Mesothelial cell of epicardium (in vitro differentiated cells): ENCODE measurements at places on chromosomes 4 and X. TPM values are rescaled to one million over a fixed set of nuclear protein-coding genes. Genes with fewer than 3 reads are reported as not detected.

GRCh38 chr4:33841120-33841519, 2403.2 kb downstream of the ARAP2 start:
- DNase-seq: no peak

Gene GLRB
- total RNA-seq: 14.9 to 15.7 TPM (median 15.6 TPM) in 3 replicates

- no peak for DNase-seq
Measured at GRCh38 chr4:40621592-40622512, 7.8 kb downstream of the RBM47 start.

DNA sequence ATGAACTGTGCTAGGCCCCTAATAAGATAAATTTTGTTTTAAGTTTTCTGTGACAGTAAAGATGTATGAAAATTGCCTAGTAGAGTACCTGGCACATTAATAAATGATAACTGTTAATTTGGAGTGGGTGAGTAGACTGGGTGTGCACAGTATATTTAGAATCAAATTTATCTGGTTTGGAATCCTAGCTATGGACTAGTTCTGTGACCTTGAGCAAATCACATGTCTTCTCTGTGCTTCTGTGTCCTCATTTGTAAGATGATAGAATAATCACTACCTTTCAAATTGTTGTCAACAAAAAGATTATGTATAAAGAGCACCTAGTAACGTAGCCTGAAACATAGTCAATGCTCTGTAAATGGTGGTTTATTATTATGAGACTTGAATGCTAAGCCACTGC, 170.2 kb downstream of the AR start:
- DNase-seq: no peak

GRCh38 chrX:3567686-3568085, 145.8 kb downstream of the PRKX start:
- DNase-seq: no peak

DNA sequence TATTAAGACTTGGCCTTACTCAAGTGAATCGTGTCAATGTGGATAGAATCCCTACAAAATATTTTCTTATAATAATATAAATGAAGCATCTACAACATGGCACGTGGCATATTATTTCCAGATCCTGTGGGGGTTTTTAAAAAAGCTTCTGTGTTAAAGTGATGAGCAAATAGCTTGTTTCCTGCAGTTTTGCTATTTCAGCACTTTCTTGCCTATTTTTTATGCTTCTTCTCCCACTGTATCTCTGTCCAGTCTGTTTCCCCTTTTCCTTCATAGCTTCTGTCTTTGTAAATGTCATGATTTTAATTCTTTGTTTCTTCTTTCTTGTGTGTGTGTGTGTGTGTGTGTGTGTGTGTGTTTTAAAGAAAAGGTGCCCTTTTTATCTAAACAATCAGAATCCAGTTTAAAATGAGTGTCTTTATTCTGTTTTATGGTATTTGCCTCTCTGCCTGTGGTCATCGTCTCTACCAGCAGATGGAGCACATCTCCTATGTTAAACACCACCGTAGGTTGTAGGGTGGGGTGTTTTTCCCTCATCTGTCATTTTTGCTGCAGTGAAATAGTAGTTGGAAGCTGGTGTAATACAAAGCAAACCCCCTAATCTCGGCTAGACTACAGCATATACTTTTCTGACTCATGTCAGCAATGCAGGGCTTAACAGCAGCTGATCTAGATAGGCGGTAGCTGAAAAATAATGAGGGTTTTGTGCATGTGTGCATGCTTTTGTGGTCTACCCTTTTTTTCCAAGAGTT, 33.1 kb downstream of the FTHL17 start:
- no peak for DNase-seq

DNA sequence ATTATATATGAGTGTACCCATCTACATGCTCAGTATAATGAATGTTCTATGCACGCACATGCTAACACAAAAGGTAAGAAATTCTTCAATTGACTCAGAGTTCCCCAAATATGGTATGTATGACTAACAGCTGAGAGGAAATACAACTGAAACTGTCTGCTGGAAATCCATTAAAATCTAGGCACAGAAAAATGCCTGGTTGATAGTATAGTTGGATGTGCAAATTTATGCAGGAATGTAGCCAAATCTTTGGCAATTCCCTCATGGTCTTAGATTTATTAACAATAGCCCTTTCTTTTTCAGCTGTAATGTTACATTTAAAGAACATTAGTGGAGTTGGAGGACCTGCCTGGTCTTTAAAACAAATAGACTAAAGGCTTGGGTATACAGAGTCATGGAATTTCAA, 5.5 kb downstream of the CAMK2D start:
- no peak for DNase-seq

DNA sequence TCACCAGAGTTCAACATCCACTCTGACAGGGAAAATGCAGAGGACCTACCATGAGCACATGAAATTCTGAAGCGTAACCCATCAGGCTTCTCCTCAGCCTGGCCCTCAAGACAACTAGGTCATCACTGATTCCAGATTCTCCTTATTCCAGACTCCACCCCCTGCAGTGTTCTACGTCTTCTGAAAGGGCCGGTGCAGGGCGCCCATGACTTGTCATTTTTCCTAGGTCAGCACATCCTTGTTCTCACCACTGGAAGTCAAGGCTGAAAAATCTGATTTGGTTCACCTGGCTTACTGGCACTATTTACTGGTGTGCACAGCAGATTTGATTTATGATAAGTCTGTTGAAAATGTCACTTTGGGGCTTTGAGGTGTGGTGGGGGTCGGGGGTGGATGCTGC, 140.9 kb upstream of the KLF3 start:
- DNase-seq: no peak

DNA sequence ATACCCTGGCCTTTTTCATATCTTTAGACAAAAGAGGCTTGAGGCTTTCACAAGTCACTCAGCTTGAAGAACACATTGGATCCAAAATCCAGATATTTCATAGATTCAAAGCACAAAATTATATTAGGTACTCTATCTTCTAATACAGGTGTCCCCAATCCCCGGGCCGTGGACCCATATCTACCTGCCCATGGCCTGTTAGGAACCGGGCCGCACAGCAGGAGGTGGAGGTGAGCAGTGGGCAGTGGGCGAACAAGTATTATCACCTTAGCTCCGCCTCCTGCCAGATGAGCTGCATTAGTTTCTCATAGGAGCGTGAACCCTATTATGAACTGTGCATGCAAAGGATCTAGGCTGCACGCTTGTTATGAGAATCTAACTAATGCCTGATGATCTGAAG, 18.7 kb downstream of the YIPF7 start:
- DNase-seq: no peak

DNA sequence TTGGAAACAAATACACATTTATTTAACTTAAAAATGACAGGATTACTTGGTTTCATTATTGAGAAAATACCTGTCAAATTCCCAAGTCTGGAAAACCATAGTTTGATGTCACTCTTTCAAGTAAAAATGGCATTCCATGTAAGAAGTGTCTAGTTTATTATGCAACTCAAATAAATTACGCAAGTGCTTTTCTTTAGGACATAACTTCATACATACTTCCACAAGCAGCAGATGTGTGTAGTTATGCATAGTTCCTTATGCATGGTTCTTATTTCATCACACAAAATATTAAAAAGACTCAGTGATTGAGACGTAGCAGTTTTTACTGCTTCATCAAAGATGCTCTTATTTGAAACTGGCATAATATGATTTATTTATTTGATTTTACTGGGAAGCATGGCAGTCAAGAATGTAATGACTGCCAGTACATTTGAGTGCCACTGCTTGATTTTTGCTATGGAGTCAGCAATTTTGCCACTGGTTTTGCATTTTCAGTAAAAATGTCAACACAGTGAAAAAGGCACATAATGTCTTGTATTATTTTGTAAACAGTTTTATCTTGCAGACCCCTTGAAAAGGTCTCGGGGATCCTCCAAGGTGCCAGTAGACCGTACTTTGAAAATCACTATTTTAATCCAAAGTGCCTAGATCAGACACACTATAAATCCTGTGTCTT, 62.1 kb downstream of the CLCN3 start:
- no peak for DNase-seq

DNA sequence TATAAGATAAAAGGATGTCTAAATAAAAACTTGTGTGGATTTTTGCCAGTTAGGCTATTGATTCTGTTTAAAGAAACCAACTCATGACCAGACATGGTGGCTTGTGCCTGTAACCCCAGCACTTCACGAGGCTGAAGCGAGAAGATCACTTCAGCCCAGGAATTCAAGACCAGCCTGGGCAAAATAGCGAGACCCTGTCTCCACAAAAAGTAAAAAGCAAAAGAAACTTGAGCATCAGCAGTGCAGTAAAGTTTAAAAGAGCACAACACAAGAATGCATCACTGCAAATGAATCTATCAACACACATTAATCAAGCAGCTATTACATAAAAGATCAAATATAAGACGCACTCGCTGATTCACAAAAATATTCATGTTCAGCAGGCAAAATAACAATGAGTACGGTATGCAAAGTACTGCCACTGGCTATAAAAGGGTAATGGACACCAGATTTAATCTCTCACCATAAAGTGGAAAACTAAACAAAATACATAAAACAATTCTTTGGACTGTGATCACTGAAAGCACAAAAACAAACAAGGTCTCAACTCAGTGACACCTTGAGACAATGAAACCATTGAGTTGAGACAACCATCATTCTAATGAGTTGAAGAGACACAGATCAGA, 41.3 kb downstream of the LRBA start:
- DNase-seq: no peak
